GM12892 (cell line): ENCODE measurements at places on chromosomes 5 and 9.

GRCh38 chr5:132483661-132484390 is 6.7 kb downstream of the IRF1 start:
- DNase-seq = no peak

- DNase-seq = no peak
Measured at GRCh38 chr9:129472651-129473102, 148.2 kb downstream of the C9orf50 start.

DNA sequence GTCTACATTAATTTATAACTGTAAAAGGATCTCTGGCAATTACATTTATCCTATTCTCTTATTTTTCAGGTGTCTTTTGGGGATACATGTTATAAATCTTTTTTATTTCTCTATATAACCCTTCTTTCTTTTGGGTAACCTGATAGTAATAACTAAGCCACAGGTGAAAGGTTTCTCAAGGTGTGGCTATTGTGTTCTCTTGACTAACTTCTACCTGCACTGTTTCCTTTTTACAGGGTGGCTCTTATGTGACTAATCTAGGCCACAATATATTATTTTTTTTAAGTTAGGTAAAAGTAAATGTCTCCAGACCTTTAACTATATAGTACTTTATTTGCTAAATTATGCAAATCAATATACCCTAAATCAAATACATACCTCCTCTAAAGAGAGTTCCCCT is 193.2 kb downstream of the EFNA5 start:
- no peak for DNase-seq

- DNase-seq = no peak
Measured at GRCh38 chr5:72842816-72843215, 26.4 kb downstream of the TNPO1 start.

- DNase-seq = no peak
Measured at GRCh38 chr5:168424594-168425323, 61.5 kb upstream of the RARS1 start.

DNA sequence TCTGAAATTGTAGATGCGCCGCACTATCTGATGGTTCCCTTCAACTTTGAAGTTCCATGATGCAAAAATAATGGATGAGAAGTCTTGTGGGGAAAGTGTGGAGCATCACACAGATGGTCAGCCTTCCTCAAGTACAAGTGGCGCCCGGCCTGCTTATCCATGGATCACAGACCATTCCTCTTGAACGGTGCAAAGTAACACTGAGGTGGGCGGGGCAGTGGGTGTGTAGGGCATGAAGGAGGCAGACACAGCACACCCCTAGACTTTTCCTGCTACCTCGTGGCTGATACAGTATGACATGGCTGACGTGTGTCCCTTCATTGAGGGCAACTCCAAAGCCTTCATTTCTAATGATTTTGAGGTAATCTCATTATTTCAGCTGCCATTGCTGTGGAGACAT is 2.5 kb upstream of the GNG10 start:
- no peak for DNase-seq

- peak; percentile 57 for DNase-seq
Measured at GRCh38 chr5:134005417-134006061, 764 bp upstream of the VDAC1 start.

DNA sequence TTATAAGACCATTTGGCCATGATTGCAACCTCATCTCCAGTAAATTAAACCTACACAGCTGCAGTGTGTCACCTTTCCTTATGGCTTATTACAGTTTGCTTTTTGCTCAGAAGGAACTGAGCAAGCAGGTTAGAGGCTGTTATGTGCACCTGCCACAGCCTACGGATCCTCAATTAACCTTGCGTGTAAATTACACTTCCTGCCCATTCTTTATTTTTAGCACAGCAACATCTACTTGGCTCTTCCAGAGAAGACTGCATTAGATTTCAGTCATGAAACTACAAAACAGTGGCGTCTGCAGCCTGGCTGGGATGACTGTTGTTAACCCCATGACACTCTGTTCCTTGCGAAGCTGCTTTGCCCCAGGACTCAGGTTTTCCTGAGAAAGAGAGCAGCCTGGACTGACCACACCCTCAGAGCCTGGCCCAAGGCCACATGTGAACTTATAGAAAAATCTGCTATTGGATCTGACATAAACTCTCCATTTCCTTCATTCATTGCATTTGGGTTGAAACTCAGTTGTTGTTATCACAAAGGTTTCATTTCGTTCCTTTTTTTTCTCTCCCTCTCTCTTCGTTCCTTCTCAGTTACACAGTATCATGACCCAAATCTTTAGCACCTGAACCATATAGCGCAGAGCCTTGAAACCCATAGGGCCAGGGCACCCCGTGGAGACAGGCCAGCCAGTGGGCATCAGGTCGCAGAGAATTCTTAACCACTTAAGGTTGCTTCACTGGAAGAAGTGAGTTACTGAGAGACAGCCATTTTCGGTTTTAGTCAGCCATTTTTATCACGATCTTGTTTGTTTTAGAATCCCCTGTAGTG is 138.6 kb downstream of the PALM2AKAP2 start:
- no peak for DNase-seq

GRCh38 chr5:72786676-72787075 is 29.8 kb upstream of the TNPO1 start:
- DNase-seq = no peak

- no peak for DNase-seq
Measured at GRCh38 chr9:70298245-70298771, 39.5 kb downstream of the SMC5 start.

GRCh38 chr9:3118081-3118480 is 274.2 kb upstream of the PUM3 start:
- no peak for DNase-seq

GRCh38 chr5:150181766-150182545 is 7.9 kb upstream of the SLC6A7 start:
- DNase-seq = no peak

GRCh38 chr5:150164211-150164980 is 2.2 kb upstream of the CDX1 start:
- no peak for DNase-seq

- DNase-seq = no peak
Measured at GRCh38 chr9:116313638-116314037, 160.0 kb downstream of the PAPPA start.

DNA sequence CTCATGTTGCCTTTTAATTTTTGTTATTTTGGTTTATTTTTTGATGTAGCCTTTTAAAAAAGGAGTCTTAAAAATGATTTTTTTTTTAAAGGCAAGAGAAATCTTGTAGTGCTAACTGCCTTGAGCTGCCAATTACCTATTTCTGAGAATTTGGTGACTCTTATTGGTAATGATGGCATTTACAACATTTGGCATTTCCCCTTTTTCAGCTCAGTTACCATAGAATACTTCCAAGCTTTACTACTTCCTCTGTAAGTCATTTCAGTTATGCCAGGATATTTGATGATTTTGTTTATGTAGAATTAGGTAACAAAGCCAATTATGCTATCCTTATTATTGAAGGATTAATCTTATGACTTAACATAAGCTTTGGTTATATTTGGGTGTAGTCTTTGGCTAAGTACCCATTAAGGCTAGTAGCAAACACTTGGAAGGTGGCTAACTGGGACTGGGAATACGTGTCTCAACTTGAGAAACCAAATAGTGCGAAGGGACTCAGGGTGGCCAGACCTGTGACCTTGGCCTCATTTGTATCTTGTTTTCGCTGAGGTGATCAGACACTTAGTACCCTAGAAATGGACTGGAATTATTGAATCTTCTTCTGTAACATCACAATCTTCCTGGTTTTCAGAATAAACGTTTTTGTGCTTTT is 27.7 kb downstream of the CDC37L1 start:
- no peak for DNase-seq

- no peak for DNase-seq
Measured at GRCh38 chr5:151264113-151264512, 11.1 kb downstream of the GM2A start.

- DNase-seq = no peak
Measured at GRCh38 chr5:72161951-72162350, 54.7 kb downstream of the MAP1B start.

DNA sequence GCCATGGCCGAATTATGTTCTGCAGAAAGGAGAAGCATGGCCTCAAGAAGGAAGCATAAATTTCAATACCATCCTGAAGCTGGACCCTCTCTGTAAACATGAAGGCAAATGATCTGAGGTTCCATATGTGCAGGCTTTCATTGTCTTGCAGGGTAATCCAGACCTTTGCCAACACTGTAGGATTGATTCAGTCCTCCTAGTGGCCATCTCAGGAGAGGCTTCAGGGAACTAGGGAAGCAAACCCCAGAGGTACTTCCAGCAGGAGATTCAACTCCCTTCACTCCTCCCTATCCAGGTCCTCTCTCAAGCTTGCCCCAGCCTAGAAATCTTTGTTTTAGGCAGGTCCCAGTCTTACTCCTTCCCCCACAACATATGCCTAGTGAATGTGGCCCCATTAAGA is 99.3 kb upstream of the HCN1 start:
- no peak for DNase-seq

DNA sequence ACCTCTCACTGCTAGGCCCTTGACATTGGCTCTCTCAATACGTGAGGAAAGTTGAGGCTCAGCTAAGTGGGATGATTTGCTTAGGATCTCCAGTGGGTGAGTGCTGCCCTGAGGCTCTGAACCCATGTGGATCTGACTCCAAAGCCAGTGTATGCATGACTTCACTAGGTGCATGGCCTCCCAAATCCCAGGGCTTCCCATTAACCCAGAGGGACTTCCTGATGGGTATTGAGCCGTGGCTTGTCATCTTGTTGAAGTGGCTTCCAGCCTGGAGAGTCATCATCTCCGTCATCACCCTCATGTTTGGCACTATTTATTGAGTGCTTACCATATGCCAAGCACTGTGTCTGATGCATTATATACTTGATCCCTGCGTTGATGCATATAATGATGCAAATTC is 37.3 kb upstream of the TEX48 start:
- DNase-seq = no peak

GRCh38 chr9:121782514-121783110 is 131.2 kb downstream of the DAB2IP start:
- peak; percentile 7 for DNase-seq

DNA sequence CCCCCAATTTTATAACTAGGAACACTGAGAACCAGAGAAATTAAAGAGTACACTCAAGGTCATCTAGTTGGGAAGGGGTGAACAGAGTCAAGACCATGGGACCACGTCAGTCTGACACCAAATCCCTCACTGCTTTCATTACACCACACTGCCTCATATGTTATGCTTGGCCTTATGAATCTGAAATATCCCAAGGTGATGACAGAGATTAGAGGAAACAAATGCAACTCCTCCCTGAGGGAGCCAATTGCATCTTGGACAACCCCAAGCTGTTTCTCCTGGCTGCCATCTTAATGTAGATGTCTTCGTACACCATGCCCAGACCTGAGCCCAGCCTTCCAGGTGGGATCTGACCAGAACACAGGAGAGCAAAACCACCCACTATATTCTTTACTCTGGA is 60.6 kb upstream of the ABCA1 start:
- DNase-seq = no peak

GRCh38 chr5:27906931-27907601 is 868.7 kb upstream of the CDH9 start:
- DNase-seq = no peak

GRCh38 chr5:78496373-78496772 is 136.0 kb downstream of the SCAMP1 start:
- no peak for DNase-seq

GRCh38 chr5:149426931-149427330 is 47.8 kb upstream of the IL17B start:
- no peak for DNase-seq

DNA sequence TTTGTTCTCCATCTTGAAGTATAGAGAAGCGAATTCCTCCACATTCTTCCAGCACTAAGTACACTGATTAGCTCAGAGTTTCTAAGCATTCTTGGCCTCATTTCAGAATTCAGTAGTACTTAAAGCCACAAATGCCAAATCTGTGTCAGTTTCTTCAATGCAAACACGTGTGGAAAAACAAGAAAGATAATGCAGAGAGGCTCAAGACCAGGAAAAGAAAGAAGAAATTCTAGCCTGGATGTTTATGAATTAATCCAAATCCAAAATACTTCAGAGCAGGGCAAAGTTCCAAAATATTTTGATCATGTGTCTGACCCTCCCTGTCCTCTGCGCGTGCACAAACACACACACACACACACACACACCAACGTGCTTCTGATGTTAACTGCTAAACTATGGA is 457.6 kb downstream of the SLCO4C1 start:
- no peak for DNase-seq

GRCh38 chr5:98770209-98770910 is 3.1 kb upstream of the RGMB start:
- no peak for DNase-seq

DNA sequence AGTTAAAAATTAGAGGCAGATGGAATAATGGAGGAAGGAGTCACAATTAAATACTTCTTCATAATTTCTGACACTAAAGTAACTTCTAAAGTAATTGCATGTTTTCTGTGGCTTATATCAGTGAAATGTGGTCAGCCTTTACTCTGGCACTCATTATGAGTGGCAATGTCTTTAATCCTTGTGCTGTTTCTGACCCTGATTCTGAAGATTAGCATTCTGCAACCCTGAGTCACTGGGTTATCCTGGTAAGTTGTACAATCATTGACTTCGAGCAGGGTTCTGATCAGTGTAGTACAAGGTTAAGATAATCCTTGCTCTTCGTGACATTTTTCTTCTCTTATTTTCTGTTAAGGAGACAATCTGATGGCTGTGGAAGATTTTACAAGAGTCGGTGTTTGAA is 379.4 kb upstream of the RORB start:
- no peak for DNase-seq

DNA sequence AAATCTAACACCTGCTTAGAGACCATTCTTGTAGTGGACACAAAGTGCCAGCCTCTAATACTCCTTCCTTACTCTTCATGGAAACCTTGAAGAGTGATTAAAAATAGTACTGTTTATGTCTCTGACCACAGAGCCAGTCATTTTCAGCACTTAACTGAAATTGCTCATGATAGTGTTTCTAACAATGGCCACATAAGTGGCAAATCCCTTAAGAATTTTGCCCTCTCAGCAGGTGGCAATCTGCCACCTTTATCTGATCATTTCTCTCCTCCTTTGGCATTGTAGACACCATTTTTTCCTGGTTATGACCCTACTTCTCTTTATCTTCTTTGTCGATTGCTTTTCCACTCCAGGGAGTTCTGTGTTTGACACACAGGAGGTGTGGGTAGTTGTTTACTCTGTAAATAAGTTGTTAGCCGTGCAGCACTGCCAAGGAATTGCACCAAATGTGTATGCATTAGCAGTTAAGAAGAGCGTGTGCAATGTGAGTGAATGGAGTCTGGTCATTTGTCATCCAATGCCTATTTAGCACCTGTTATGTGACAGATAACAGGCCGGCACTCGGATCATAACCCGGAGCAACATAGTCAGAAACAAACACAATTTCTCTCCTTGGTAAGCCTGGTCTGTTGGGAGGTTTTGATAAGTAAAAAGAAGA is 36.8 kb upstream of the STARD4 start:
- no peak for DNase-seq

- DNase-seq = no peak
Measured at GRCh38 chr9:111036429-111036789, 1.9 kb downstream of the LPAR1 start.

DNA sequence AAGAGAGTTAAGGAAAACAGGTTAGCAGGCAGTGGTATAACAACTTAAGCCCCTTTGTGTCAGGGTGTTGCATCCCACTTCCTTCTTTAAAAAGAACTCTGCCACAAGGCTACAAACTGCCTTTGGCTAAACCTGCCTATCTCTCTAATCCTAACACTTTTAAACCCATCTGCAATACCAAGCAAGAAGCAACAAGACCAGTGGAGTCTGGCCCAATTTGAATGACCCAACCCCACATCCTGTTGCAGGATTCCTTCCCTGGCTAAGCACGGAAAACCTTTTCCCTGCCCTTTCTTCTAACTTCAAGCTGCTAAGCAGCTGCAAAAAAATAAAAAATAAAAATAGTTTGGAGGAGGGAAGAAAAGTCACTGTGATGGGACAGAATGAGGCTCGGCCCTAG is 27.1 kb downstream of the ABCA1 start:
- DNase-seq = no peak

- no peak for DNase-seq
Measured at GRCh38 chr9:113397203-113397631, 3.9 kb downstream of the ALAD start.
